ENCODE measurements at places on chromosomes 6 and 20. TPM values are rescaled to one million over a fixed set of nuclear protein-coding genes. Genes with fewer than 3 reads are reported as not detected.

DNA sequence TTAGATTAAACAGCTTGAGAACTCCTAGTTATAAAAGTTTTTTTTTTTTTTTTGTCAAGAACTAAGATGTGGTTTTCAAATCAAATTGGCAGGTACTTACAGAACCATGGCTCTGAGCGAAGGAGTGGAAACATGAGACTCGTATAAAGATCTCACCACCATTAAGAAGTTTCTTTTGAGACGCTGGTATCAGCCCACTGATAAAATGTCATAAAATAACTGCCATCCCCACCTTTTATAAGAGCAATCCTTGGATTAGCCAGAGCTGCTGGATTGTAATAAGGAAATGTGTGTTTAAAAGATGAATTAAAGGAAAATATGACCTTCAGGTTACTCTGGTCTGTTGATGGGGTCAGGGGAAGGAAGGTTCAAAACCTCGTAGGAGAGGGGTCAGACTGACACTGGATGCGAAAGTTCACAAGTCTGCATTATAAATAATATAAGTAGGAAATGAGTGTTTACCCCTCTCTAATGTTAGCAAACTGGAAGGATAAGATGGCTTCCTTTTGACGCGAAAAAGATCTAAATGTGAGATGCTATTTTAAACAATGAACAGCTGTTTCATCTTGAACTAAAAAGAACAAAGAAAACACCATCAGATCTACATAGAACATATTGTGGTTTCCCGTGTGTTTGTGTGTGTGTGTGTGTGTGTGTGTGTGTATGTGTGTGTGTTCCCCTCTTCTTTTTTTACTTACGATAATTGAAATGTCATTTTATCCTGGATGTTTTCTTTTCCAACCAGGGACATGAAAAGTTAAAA, 386.8 kb upstream of the JAG1 start:
- DNase-seq = no peak

The ADTRP gene
- 0.66 TPM for total RNA-seq

DNA sequence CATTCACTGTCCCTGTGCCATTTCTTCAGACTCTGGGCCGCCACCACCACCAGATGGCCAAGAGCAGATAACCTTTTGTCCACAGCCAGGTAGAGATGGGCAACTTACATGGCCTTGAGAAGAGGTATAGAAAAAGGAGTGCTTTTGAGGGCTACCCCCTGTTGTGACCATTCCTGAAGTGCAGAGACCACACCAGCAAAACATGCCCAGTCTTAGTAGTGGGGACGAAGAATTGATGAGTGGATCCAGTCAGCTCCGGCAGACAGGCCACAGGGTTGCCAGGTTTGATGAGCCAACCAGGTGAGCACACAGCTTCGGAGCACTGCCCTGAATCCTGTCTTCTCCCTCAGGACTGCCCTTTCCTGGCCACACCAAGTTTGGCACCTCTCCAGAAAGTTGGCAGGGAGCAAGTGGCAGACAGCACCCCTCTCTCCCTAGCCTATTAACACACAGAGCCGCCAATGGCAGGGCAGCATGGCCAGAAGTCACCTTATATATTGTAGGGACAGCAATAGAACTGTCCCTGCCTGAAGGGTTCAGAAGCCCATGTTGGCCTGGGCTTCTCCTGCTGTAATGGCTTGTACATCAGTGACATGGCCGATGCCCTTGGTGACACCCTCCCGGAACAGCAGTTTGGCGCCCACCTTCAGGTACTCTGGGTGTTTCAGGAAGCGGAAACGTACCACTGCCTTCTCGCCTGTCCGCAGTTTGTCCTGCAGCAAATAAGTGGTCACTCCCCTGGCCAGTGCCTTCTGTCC, 7.8 kb downstream of the GTPBP2 start:
- no peak for DNase-seq

The BPIFB1 gene
- not detected for total RNA-seq

GRCh38 chr6:116036075-116036773, 24.5 kb downstream of the FRK start:
- no peak for DNase-seq

DNA sequence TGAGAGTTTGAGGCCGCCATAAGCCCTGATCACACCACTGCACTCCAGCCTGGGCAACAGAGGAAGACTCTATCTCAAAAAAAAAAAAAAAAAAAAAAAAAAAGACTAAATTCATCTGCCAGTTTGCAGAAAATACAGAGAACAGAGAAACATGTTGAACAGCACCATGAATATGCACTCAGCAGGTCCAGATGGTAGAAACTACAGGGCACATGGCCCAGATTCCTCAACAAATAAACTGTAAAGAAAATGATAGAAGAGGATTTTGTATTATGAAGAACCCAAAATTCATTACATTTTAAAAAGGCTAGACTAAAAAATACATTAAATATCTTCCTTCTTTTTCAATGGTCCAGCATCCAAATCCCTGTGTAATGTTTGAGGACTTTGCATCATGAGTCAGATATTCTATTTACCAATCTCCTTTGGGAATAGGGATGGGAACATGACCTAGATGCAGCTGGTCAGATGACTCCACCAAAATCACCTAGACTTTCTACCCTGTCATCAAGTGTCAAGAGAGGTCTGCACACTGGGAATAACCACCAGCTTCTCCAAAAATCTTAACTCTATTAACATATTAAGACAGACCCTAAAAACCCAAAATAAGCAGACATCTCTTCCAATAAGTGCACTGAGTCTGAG, 189.1 kb upstream of the TCF21 start:
- DNase-seq = no peak

GRCh38 chr6:143205991-143206390, 145.3 kb downstream of the AIG1 start:
- DNase-seq = no peak

The ECI2 gene
- 94.3 TPM for total RNA-seq

The BMP2 gene
- total RNA-seq = 0.07 TPM

The NMBR gene
- not detected for total RNA-seq

DNA sequence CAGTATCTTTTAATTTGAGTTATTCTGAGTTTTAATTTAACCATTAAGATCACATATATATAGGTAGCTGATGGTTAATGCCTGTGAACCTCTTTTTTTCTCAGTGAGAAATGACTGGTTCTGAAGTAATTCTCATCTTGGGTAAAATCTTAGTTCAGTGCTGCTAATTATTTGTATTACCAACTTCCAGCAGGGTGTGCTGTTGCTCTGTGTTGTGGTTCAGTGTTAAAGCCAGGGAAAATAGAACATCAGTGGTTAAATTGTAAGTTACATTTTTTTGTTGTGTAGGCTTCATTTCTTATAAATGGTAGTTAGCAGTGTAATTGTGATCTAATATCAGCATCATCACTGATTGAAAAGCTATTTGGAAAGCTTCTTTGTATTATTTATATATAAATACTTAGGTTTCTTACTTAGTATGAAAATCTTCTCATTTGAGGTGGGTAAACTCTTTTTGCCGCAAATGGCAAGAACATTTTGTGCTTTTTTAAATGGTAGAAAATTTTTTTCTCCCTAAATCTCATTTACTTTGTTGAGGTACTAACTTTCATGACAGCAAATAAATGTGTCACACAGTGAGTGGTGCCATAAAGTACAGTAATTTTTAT, 43.7 kb downstream of the CDC5L start:
- peak; percentile 57 for DNase-seq

GRCh38 chr6:39818695-39819094, 26.5 kb downstream of the DAAM2 start:
- no peak for DNase-seq

The PPP1R18 gene
- total RNA-seq = 156 TPM

- DNase-seq = no peak
These were observed 99.4 kb upstream of the ADTRP start for GRCh38 chr6:11878029-11878428.

The OR2H2 gene
- total RNA-seq = not detected
